ENCODE measurements at places on chromosomes 1 and 21. TPM values are rescaled to one million over a fixed set of nuclear protein-coding genes. Genes with fewer than 3 reads are reported as not detected.

The CLIC6 gene
- 0.18 TPM for total RNA-seq

DNA sequence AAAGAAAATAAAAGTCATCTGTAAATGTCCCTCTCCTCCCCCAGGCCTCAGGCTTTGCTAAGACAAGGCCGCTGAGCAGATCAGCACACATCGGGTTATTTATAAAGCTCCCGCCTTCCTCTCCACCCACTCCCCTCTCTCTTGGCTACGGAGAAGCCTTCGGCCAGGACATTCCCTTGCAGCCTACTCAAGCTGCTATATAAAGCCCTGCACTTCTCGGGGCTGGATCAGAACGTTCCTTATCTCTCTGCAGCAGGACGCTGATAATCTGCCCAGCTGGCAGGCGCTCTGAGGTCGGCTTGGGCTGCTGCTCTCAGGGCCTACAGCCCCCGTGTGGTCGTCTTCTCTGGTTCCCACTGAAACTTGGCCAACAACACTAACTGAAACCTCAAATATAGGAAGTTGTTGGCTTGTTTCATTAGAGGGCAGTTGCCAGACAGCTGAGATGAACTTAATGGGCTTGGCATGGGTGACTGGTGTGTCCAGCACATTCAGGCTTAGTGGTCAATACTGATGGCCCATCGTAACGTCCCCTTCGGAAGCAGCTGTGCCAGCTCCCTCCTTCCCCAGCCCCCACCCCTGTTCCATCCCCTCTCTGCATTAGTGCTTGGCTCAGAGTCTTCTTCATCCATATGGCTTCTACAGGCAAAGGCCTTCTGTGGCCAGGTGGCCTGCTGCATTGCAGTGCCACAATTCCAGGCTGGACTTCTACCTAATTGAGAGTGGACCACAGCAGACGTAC lies 64.6 kb downstream of the IER5 start:
- DNase-seq: peak; percentile 97

- no peak for DNase-seq
Observed at GRCh38 chr1:199515261-199515660, 512.2 kb upstream of the NR5A2 start.

DNA sequence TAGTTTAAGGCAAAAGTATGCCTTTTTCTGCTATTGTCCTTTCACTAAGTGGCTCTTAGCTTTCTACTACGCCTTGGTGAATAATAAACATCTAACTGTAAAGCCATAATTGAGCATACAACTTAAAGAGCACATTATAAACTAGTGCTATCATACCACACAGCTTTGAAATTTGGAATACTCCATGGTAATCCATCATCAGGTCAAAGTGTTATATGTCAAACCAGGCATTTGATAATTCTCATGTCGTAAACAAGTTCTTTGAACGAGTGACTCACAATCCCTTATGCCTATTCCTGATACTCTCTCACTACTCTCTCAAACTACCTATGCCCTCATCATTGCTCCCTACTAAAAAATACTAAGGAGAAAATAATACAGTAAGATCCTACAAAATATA lies 60.3 kb upstream of the FMN2 start:
- peak; percentile 34 for DNase-seq

All from fibroblast of the aortic adventitia (primary cell).